Activated CD4-positive, alpha-beta T cell treated with anti-CD3 and anti-CD28 coated beads, Interleukin-10, Interleukin-2, amounts not matched to agents 100 ng/mL and 50 ng/mL, durations not matched to agents 16 hours and 8 hours (primary cell): ENCODE measurements at places on chromosomes 5 and 9.
A peak's percentile ranks its signal among the peaks of the same experiment; 100 is the strongest.

DNA sequence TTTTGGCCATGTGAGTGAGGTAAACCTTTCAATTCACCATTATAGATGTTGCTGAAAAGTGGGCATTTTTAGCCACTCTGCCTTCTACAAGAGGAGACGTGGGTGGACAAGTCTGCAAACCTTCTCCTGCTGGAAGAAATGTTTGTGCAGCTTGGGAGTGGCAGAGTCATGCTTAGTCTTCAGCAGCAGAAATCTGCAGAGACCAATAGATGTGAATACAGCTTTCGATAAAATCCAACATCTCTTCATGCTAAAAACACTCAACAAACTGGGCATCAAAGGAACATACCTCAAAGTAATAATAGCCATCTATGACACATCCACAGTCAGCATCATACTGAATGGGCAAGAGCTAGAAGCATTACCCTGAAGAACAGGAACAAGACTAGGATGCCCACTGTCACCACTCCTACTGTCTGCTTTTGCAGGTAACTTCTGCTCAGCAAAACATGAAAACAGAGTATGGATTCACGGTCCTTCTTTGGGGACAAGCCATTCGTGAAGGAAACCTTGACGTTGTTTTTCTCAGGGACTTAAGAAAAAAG lies 91.3 kb downstream of the RALGPS1 start:
- DNase-seq, result peak; percentile 16

DNA sequence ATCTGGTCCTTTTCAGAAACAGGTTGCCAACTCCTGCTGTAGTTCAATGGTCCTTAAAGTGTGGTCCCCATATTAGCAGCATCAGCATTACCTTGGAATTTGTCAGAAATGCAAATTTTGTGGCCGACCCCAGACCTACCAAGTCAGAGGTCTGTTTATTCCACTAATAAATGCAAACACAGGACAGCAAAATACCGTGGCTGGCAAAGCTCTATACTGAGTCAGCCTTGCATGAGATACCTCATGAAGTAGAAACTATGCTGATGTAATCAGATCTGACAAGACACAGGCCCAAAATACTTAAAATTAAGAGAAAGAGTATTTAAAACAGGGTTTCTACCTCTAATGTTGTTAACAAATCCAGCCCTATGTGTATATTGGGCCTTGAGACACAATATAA lies 3.0 kb downstream of the GOLM1 start:
- DNase-seq, result no peak

- peak; percentile 17 for DNase-seq
Measured at GRCh38 chr9:4289411-4290326, 10.2 kb downstream of the GLIS3 start.

- no peak for DNase-seq
Measured at GRCh38 chr9:89868100-89868499, 263.3 kb downstream of the GADD45G start.

- DNase-seq, result no peak
Measured at GRCh38 chr5:100758780-100759179, 144.3 kb downstream of the ST8SIA4 start.

DNA sequence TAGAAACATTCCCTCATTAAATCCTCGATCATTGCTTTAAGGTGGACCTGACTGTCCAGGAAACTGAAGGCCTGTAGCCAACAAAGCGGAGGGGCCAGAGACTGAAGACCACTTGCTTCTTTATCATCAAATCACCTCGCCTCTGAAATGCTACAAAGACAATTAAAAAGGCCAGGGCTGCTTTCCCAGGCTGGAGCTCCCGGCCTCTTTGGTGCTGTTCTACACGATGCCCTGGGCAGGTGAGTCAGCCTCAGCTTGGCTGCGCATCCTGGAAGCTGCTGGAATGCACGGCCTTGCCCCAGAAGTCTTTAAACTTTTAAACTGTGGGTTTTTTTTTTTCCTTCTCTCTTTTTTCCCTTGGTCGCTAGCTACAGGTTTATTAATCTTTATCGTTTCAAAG lies 46.5 kb downstream of the SH3PXD2B start:
- DNase-seq, result no peak

DNA sequence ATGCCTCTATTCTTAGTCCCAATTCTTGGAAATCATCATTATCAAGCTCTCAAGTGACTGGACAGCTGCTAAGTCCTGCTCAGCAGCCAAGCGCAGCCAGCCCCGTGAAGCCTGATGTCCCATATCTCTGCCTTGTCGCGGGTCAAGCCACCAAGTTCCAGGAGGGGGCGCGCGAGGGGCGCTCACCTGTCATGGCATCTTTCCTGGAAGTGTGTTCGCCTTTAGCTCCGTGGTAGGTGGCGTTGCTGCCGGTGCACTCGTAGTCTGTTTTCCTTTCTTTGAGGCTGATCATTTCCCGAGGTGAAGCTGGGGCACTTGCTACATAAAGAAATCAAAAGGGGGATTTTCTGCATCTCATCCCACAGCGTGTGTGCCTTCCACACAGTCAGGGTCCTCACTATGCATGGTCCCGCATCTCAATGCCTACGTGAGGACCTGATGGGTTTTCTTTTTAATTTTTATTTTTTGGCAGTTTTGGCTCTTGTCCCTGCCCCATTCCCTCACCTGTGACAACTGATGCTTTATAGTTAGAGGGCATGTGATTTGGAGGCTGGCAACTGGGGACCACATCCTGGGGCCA lies 227.0 kb upstream of the DAP start:
- DNase-seq, result peak; percentile 73

DNA sequence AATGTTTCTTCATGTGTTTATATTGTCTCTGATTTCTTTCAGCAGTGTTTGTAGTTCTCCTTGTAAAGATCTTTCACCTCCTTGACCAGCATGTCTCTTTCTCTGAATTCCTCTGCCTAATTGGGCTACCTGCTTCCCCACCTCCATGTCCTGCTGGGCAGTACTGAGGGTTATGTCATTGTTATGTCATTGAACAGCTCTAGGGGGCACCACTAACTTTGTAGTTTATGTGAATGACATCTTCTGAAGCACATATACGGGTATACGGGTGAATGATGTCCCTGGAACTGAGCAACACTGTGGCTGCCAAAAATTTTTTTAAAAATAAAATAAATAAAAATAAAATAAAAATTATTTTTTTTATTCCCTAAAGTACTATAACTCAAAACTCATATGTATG lies 16.9 kb upstream of the SNCAIP start:
- peak; percentile 13 for DNase-seq

- DNase-seq, result no peak
Measured at GRCh38 chr5:98631311-98632054, 142.0 kb upstream of the RGMB start.

- no peak for DNase-seq
Measured at GRCh38 chr5:59322058-59322457, 571.5 kb downstream of the PDE4D start.

DNA sequence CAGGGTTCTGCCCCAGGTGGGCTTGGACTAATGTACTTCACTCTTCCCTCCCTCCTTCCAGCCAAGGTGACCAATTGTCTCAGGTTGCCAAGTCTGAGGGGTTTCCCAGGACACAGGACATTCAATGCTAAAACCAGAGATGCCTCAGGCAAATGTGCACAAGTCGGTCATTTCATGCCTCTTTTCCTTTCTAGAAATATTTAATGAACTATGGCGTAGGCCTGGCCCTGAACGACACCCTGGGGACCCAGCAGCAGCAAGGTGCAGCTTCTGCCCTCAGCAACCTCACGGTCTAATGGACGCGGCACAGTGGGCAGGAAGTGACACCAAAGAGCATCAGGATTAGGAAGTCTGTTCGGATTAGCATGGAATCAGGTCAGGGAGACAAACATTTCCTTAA lies 148.1 kb downstream of the MTX3 start:
- DNase-seq, result no peak

GRCh38 chr5:148730270-148730669 lies 75.9 kb upstream of the HTR4 start:
- no peak for DNase-seq

GRCh38 chr5:14039063-14039462 lies 94.6 kb upstream of the DNAH5 start:
- DNase-seq, result no peak

DNA sequence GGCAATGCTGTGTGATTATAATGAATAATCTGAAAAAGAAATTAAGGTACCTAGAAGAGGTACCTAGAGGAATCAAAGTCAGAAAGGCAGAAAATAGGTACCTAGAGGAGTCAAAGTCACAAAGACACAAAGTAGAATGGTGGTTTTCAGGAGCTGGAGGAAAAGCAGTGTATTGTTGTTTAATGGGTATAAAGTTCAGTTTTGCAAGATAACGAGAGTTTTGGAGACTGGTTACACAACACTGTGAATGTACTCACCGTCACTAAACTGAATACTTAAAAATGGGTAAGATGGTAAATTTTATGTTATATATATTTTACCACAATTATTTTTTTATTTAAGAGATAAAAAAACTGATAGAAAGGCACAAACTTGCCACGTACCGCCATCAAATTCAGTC lies 57.0 kb downstream of the FBXL17 start:
- DNase-seq, result no peak

DNA sequence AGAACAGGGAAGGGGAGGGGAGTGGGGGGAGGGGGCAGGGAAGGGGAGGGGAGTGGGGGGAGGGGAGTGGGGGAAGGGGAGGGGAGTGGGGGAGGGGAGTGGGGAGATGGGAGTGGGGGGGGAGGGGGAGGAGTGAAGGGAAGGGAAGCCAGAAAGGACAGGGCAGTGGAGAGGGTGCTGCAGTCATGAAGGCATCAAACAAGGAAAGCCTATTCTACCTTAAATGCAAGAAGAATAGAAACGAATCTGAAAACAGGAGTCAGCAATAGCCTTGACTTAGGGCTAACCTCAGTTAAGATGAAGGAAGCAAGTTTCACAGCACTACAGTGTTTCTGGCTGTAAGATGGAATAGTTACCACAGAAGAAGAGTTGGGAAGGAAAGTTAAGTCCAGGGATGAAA lies 59.5 kb downstream of the CAMSAP1 start:
- no peak for DNase-seq

DNA sequence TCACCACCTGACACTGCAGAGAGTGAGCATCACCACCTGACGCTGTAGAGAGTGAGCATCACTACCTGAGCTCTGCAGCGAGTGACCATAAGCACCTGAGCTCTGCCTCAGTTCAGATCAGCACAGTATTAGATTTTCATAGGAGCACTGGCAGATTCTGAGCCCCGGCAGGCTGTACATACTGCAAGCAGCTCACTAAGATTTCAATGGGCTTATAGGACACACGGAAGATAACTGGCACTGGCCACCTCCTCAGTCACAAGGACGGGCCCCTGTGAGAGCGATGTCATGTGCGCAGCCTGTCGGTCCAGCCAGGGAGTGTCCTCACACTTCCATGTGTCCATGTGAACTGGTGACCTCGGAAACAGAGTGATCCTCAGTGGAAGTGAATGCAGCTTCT lies 153.5 kb upstream of the IRX2 start:
- DNase-seq, result no peak

DNA sequence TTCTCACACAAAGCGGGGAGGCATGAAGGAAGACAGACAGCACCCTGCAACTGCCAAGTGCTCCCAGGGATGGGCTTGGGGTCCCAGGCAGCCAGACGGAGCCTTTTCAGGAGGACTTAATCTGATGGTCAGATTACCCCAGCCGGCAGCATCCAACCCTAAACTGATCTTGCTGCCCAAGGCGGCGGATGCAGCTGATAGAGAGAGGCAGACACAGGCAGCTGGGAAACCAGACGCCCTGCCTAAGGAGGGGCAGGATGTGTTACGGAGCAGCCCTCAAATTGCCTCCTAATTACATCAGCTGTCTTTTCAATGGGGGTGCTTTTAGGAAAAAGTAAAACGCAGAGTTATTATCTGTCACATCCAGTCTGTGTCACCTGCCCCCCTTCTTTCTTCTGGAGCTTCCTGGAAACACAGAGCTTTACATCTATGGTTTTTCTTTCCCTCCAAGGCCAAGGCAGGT lies 190.9 kb upstream of the PANK3 start:
- no peak for DNase-seq

DNA sequence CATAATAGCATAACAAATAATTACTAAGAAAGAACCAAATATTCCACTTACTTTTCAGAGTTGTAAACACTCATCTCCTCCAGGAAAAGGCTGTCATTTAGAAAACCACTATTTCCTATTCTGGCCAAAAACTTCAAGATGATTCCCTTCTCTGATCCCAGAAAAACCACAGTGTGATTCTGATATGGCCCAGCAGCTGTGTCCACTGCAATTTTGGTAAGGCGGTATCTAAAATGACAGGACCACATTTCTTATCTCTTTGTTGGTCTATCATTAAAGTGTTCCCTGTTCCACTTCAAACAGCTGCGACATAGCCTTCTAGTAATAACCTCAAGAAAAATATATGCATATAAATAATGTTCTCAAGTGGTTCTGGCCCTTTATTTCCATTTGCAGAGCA lies 96.1 kb downstream of the SEMA6A start:
- no peak for DNase-seq

- no peak for DNase-seq
Measured at GRCh38 chr5:68347536-68347935, 132.0 kb downstream of the PIK3R1 start.

- no peak for DNase-seq
Measured at GRCh38 chr5:72619251-72619650, 112.0 kb upstream of the ZNF366 start.

DNA sequence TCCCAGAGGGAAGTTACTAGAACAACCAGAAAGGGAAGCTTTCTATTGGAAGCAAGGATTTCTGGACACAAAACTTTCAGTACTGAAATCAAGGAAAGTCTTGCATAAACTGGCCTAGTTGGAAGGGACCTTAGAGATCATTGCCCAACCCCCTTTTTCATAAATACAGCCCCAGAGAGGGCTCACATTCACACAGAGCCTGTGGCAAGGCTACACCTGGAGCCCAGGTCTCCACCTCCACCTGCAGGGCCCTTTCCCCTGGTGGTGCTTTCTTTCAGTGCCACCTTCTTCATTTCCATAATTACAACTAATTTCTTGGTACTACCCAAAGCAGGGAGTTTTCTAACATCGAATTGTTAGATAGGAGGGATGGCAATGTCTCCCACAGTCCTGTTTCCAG lies 85.7 kb downstream of the ADRB2 start:
- DNase-seq, result no peak

DNA sequence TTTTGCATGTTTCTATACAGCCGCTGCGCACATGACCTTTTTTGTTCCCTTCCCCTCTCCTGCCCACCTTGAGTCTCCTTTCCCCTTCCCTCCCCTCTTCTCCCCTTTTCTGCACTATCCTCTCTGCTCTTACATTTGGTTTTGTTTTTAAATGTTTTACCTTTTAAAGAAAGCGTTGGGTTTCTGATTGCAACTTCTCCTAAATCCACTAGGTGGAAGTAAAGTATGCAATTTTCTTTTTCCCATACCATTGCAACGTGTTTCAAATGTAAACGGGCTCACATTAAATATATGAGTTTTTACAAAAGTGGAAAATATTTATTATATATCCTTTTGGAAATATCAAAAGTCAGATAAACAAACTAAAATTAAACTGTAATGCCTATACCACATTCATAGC lies 500.9 kb downstream of the DIRAS2 start:
- peak; percentile 6 for DNase-seq

GRCh38 chr9:91530829-91531228 lies 107.2 kb upstream of the NFIL3 start:
- DNase-seq, result no peak
